ENCODE measurements at places on chromosomes 11 and 22. TPM values are rescaled to one million over a fixed set of nuclear protein-coding genes. Genes with fewer than 3 reads are reported as not detected.

DNA sequence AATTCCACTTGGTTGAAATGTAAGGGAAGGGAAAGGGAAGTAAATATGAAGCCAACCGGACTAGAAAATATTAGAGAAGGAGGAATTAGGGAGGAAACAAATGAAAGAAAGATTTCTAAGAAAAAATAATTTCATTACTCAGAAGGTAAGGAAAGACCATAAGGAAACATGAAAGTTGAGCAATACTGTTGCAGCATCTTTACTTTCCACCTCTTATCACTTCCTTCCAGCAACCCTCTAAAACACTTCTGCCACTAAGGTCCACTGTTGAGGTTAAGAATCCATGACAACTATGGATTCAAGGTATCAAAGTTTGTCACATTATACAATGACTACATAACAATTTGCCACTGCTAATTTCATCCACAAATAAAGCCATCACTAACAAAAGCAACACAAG is 308.6 kb downstream of the DLG2 start:
- no peak overlapping the region for H3K27ac ChIP-seq
- H3K36me3 ChIP-seq, result no peaks in the 10 kb centered on the region
- H3K4me1 ChIP-seq, result no peaks in the 10 kb centered on the region
- no peak overlapping the region for H3K4me3 ChIP-seq

DNA sequence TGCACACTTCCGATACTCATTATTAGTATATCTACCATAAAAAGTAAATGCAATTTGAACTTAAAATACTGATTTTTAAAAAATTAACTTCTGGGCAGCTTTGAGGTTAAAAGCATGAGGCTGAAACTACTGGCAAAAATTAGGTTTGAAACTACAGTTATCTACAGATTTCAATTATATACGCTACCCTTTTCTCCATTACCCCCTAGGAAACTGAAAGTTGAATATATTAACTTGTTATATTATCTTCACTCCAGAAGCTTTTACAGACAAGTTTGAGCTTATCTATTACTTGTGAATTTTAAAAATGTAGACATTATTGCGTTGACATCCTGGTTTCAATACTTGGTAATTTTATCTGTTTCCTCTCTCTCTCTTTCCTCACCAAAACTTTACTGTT is 96.7 kb upstream of the DDI1 start:
- DNase-seq, result no peak
- peaks cover 8% of the 10 kb centered on the region for H3K4me1 ChIP-seq
- H3K36me3 ChIP-seq, result no peaks in the 10 kb centered on the region
- H3K27ac ChIP-seq, result no peak overlapping the region

GRCh38 chr22:43114958-43115357 is 4.4 kb downstream of the BIK start:
- H3K27me3 ChIP-seq, result peaks cover 27% of the 10 kb centered on the region
- no peak overlapping the region for H3K27ac ChIP-seq
- H3K36me3 ChIP-seq, result no peaks in the 10 kb centered on the region
- no peak overlapping the region for H3K4me3 ChIP-seq
- no peak for DNase-seq

Gene SYT12
- 0.47 TPM for total RNA-seq

DNA sequence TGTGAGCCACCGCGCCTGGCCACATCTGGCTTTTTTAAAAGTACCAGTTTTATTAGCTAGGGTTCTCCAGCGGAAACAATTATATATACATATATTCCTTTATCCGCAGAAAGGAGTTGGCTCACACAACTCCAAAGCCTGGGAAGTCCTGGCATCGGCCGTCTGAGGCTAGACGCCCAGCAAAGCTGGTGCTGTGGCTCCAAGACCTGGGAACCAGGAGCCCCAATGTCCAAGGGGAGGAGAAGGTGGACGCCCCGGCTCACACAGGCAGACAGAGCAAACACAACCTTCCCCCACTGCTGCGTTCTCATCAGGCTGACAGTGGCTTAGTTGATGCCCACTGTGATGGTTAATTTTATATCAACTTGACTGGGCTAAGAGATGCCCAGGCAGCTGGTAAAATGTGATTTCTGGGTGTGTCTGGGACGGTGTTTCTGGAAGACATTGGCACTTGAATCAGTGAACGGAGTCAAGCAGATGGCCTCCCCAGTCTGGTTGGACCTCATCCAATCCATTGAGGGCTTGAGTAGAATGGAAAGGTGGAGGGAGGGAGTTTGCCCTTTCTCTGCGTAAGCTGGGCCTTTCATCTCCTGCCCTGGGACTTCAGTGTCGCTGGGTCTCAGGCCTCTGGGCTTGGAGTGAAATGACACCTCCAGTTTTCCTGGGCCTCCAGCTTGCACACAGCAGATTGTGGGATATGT is 904.4 kb downstream of the BRD1 start:
- H3K4me1 ChIP-seq, result peaks cover 6% of the 10 kb centered on the region
- no peaks in the 10 kb centered on the region for H3K27me3 ChIP-seq
- no peaks in the 10 kb centered on the region for H3K36me3 ChIP-seq
- DNase-seq, result no peak

Gene C11orf87
- not detected for total RNA-seq

Gene SPDYC
- not detected for total RNA-seq

Gene TUB
- total RNA-seq, result 15.8 TPM

Gene PRR5L
- total RNA-seq, result 5.0 TPM

DNA sequence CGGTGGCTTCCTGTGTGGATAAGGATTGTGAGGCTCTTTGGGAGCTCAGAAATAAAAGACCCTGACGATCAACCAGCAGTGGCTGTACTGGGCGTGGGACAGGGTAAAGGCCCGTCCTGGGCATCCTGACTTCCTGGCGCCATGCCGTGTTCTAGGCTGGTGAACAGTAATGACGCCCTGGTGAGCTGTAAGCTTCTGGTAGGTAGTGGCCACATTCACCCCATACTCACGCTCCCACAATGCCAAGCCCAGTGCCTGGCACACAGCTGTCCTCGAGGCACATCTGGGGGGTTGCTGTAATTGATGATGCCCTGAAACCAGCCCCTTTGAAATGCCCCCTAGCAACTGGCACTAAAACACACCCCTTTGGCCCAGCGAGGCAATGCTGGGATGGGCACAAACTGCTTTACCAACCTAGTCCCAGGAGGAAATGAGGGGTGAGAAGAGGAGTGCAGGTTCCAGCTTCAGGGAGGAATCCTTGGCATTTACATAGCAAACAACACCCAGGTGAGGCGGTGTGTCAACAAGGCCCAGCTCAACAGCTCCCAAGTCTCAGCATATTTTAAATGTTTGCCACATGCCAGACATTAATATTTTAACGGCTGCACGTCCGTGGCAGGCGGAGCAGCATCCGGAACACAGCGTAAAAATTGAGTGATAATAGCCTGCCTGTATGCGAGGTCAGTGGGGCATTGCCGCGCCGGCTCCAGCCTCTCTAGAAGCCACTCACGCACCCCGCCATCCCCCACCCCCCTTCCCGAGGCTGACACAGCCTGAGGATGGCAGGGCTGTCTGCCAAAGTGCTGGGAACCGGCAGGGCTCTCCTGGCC is 79.3 kb downstream of the DSCAML1 start:
- peak; percentile 90 for DNase-seq
- H3K27me3 ChIP-seq, result no peaks in the 10 kb centered on the region

DNA sequence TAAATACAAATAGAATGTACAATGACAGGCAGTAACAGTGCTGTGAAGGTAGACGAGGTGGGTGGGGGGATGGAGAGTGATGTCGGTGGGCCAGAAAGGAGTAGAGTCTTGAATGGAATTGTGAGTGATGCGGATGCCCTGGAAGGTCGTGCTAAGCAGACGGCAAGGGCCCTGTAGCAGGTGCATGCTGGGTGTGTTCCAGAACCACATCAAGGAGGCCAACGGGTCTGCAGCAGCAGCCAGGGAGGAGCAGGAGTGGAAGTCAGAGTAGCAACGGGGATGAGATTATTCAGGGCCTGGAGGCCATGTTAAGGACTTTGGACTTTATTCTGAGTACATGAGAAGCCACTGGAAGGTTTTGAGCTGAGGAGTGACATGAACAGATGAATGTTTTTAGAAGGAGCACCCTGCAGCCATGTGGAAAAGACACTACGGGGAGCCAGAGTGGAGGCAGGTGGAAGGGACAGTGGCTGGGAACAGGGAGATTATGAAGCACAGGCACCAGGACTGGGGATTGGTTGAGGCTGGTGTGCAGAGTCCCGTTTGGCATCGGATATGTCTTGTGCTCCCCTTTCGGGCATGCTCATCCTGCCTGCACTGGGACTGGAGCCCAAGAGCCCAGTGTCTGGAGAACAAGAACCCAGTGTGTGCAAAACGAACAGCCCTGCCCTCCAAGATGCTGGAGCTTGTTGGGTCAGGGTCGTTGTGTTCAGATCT is 74.1 kb downstream of the COMMD9 start:
- H3K27me3 ChIP-seq, result no peaks in the 10 kb centered on the region
- H3K36me3 ChIP-seq, result no peaks in the 10 kb centered on the region
- no peak overlapping the region for H3K27ac ChIP-seq
- DNase-seq, result no peak
- H3K4me3 ChIP-seq, result no peak overlapping the region

DNA sequence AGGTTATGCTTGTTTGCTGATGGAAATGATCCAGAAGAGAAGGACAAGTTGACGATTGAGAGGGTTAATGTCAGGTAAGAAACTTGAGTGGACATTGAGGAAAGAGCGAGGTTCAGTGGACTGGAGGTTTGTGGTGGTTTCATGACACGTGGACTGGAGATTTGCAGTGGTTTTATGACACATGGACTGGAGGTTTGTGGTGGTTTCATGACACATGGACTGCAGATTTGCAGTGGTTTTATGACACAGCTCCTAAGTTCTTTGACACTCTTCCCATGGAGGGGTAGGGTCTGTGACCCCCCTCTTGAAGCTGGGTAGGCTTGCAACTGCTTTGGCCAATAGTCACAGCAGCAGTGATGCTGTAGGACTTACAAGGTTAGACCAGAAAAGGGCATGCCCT is 5.4 kb upstream of the MAPK8IP2 start:
- H3K27me3 ChIP-seq, result peaks cover 51% of the 10 kb centered on the region
- no peak overlapping the region for H3K27ac ChIP-seq
- no peak for DNase-seq
- no peak overlapping the region for H3K4me3 ChIP-seq

- H3K36me3 ChIP-seq, result peaks cover 52% of the 10 kb centered on the region
- H3K4me3 ChIP-seq, result peak overlapping the region; percentile 89
- peaks cover 4% of the 10 kb centered on the region for H3K4me1 ChIP-seq
- peak overlapping the region; percentile 98 for H3K27ac ChIP-seq
Measured at GRCh38 chr11:61429346-61429690, 457 bp downstream of the CPSF7 start.

GRCh38 chr22:23180893-23181720 is 798 bp downstream of the BCR start:
- H3K4me1 ChIP-seq, result no peaks in the 10 kb centered on the region
- DNase-seq, result peak; percentile 71
- H3K36me3 ChIP-seq, result peaks cover 21% of the 10 kb centered on the region
- no peak overlapping the region for H3K27ac ChIP-seq
- no peaks in the 10 kb centered on the region for H3K27me3 ChIP-seq

DNA sequence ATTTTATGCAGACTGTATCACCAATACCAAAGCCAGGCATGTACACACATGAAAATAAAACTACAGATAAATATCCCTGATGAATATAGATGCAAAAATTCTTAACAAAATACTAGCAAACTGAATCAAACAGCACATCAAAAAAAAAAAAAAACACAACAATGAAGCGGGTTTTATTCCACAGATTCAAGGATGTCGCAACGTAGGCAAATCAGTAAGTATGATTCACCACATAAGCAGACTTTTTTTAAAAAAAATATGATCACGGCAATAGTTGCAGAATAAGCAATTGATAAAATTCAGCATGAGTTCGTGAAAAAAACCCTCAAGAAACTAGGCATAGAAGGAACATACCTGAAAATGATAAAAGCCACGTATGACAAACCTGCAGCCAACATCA is 21.3 kb downstream of the OR51F1 start:
- no peak overlapping the region for H3K4me3 ChIP-seq
- no peaks in the 10 kb centered on the region for H3K27me3 ChIP-seq
- no peaks in the 10 kb centered on the region for H3K4me1 ChIP-seq
- no peaks in the 10 kb centered on the region for H3K36me3 ChIP-seq
- no peak overlapping the region for H3K27ac ChIP-seq

DNA sequence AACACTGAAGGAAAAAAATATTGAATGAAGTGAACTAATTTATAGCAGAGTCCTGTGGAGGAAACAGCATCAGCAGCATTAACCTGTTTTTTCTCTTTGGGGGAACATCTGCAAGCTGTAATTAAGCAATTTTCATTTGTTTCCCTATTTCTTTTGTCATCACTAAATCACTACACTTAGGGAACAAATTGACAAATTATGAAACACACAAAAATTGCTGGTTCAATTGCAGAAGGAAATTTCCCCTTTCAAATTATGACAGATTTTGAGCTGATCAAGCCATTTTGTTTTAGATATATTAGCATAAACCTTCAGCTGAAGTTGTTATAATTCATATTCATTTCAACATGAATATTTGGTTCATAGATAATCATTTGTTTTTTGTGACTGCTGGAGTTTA is 22.2 kb upstream of the RAG2 start:
- no peaks in the 10 kb centered on the region for H3K27me3 ChIP-seq
- DNase-seq, result no peak
- no peak overlapping the region for H3K4me3 ChIP-seq
- H3K36me3 ChIP-seq, result no peaks in the 10 kb centered on the region
- H3K4me1 ChIP-seq, result no peaks in the 10 kb centered on the region
- no peak overlapping the region for H3K27ac ChIP-seq

Gene OR2AG2
- total RNA-seq, result not detected

DNA sequence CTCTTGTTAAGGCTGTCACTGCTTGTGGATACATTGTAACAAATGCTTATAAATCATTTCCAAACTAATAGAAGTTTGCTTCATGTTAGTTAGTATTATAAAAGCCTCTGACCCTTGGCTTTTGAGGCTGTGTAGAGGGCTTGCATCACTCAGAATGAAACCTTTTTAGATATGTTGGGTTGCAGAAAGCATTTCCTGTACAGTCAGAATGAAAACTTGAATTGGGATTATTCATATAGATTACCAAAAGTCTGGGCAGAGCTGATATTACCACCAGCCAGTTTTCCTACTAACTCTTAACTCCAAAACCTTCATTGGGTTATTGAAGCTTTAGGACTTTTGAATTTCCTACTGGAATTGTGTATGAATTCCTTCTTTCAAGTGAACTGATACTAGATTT is 12.0 kb downstream of the KMT2A start:
- H3K36me3 ChIP-seq, result peaks cover 46% of the 10 kb centered on the region
- H3K4me1 ChIP-seq, result no peaks in the 10 kb centered on the region
- H3K27ac ChIP-seq, result no peak overlapping the region
- no peaks in the 10 kb centered on the region for H3K27me3 ChIP-seq
- DNase-seq, result no peak

Gene SLC7A4
- total RNA-seq, result 0.49 TPM

GRCh38 chr11:31995032-31995431 is 95.8 kb upstream of the RCN1 start:
- peaks cover 8% of the 10 kb centered on the region for H3K27me3 ChIP-seq
- H3K36me3 ChIP-seq, result no peaks in the 10 kb centered on the region
- no peaks in the 10 kb centered on the region for H3K4me1 ChIP-seq
- no peak overlapping the region for H3K4me3 ChIP-seq
- no peak overlapping the region for H3K27ac ChIP-seq

DNA sequence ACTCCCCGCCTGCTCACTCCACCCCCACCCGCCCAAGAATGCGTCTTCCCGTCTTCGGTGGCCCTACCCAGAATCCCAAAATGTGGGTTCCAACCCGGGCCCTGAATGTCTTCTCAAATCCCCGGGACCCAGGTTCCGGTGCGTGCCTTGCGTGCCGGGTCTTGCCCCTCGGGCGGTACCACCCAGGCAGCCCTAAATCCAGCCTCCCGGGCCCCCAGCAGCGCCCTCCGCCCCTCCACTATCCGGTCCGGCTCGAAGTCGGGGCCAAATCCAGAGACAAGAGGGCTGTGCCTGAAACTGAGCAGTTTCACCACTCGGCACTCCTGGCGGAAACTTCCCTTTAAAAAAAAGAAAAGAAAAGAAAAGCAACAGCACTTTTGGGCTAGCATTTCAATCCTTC is 16.3 kb upstream of the CCT8L2 start:
- no peak overlapping the region for H3K4me3 ChIP-seq
- no peaks in the 10 kb centered on the region for H3K4me1 ChIP-seq
- no peaks in the 10 kb centered on the region for H3K27me3 ChIP-seq
